ENCODE measurements at places on chromosomes 4 and X. TPM values are rescaled to one million over a fixed set of nuclear protein-coding genes. Genes with fewer than 3 reads are reported as not detected.
A peak's percentile ranks its signal among the peaks of the same experiment; 100 is the strongest.

DNA sequence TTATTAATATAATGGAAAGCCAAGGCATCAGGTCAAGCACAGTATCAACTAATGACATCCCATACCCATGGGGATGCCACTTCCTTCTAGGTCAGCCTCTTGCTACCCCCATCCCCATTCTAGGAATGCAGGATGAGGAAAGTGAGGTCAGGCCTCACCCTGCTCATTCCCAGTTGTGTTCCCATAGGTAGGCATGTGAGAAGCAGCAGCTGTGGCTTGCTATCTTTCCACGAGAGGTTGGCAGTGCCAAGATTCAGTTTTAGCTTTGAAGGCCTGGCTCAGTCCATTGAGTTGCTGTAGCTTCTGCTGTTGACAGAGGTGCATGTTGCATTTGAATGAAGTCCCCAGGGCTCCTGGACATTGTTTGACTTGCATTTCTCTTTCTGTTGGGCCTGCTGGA is 15.5 kb downstream of the LONRF3 start:
- no peak for DNase-seq
- no peak overlapping the region for H3K4me3 ChIP-seq
- H3K4me1 ChIP-seq: no peaks in the 10 kb centered on the region
- H3K36me3 ChIP-seq: no peaks in the 10 kb centered on the region

- H3K4me3 ChIP-seq: no peak overlapping the region
- DNase-seq: no peak
- H3K27me3 ChIP-seq: no peaks in the 10 kb centered on the region
- no peaks in the 10 kb centered on the region for H3K4me1 ChIP-seq
Measured at GRCh38 chrX:17922303-17922702, 61.2 kb upstream of the RAI2 start.

GRCh38 chr4:40256329-40256728 is 59.5 kb downstream of the RHOH start:
- no peak overlapping the region for H3K4me3 ChIP-seq
- no peaks in the 10 kb centered on the region for H3K27me3 ChIP-seq
- H3K27ac ChIP-seq: no peak overlapping the region
- H3K36me3 ChIP-seq: no peaks in the 10 kb centered on the region
- no peak for DNase-seq
- peaks cover 20% of the 10 kb centered on the region for H3K4me1 ChIP-seq

DNA sequence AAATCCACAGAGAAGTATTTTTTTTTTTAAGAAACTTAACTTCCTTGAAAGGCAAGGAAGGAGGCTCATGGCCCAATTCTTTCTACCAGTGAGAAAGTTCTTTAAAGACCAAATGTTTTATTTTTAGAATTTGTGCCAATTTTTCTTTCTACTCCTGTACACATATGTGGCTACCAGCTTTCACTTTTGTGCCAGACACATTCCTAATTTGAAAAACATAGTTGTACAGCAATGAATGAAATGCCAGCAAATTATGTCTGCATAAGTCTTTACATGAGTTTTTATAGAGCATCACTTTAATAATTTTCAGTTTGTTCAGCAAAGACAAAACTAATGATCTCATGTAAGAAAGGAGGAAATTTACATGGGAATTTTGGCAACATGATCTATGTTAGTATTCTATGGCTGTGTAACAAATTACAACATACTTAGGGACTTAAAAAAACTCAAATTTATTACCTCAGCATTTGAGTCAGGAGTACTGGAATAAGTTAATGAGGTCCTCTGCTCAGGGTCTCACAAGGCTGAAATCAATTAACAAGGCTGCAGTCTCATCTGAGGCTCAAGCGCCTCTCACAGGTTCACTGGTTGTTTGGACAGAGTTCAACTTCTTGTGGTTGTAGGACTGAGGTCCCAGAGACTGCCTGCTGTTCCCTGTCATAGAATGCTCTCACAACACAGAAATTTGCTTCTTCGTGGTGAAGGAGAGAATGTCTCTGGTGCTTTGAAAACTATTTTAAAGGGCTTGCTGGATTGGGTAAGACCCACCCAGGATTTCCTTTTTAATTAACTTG is 678.2 kb upstream of the FAM241A start:
- H3K27me3 ChIP-seq: no peaks in the 10 kb centered on the region
- no peaks in the 10 kb centered on the region for H3K36me3 ChIP-seq
- no peaks in the 10 kb centered on the region for H3K4me1 ChIP-seq
- no peak overlapping the region for H3K27ac ChIP-seq

DNA sequence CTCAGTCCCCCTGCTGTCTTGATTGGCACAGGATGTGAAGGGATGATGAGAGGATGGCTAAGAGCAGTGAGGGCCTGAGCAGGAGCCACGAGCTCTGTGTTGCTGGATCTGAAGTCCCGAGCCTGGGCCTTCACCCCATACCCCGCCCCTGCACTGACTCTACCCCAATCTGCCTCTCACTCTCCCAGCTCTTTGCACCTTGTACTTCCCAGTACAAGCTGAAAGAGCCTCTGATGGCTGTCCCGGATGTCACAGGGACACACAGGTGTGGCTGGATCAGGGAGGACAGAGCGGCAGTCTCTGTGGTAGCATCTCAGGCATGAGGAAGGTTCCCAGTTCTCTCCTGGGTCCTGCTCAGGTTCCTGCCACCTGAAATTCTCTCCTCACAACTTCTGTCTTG is 103.6 kb downstream of the CHIC2 start:
- H3K27me3 ChIP-seq: peaks cover 33% of the 10 kb centered on the region
- peaks cover 4% of the 10 kb centered on the region for H3K4me1 ChIP-seq
- no peak overlapping the region for H3K4me3 ChIP-seq
- no peak for DNase-seq

DNA sequence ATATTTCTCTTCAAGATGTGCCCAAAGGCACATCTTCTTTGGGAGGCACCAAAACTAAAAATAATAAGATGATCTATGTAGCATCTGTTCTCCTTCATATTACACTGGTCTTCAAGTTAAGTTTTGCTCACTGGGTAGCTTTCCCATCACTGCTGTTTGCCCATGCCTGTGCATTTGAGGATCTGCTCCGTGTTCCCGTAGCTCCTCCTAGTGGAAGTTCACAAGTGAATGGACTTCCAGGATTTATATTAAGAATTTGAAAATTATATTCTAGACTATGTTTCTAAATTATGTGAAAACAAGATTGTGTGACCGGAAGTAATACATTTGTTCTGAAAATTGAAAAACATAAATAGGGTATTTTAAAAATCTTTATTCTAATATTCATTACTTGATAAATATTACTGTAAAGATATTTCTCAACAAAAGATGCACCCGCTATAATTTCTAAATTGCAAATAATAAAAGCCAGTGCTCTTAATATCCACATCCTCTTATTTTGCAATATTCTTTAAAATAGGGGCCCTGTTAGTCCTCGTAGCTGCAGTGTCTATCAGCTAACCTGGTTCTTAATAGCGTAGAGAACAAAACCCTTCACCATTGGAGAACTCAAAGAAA is 147.7 kb downstream of the RBM46 start:
- H3K27ac ChIP-seq: no peak overlapping the region
- peak; percentile 27 for DNase-seq
- no peaks in the 10 kb centered on the region for H3K27me3 ChIP-seq
- H3K4me3 ChIP-seq: no peak overlapping the region
- no peaks in the 10 kb centered on the region for H3K4me1 ChIP-seq

DNA sequence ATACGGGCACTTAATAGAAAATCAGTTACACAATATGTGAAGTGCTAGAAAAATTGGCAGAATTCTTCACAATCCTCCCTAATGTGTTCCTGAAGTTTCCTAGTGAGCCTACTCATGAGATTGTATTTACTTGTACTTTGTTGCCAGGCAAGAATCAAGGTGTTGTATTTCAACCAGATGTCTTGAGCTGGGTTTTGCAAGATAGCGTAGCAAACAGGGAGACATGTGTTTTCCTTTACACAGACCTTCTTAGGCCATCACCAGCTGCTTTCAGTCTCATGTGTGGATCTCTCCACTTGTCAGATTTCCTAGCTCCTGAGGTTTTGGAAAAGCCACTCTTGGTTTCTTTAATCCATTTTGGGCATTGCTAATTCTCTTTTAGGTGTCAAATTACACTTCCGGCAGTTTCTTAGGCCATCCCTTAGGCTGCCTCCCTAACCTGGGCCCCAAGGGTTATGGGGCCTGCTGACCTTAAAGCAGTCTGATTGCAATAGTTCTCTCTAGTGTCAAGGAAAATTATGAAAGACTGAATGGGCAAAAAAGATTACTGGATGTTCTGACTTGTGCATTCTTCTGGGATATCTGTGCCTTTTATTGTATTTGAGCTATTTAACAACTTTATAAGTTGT is 12.2 kb upstream of the EDA start:
- no peak for DNase-seq
- peaks cover 8% of the 10 kb centered on the region for H3K27me3 ChIP-seq
- H3K36me3 ChIP-seq: no peaks in the 10 kb centered on the region
- no peak overlapping the region for H3K27ac ChIP-seq

DNA sequence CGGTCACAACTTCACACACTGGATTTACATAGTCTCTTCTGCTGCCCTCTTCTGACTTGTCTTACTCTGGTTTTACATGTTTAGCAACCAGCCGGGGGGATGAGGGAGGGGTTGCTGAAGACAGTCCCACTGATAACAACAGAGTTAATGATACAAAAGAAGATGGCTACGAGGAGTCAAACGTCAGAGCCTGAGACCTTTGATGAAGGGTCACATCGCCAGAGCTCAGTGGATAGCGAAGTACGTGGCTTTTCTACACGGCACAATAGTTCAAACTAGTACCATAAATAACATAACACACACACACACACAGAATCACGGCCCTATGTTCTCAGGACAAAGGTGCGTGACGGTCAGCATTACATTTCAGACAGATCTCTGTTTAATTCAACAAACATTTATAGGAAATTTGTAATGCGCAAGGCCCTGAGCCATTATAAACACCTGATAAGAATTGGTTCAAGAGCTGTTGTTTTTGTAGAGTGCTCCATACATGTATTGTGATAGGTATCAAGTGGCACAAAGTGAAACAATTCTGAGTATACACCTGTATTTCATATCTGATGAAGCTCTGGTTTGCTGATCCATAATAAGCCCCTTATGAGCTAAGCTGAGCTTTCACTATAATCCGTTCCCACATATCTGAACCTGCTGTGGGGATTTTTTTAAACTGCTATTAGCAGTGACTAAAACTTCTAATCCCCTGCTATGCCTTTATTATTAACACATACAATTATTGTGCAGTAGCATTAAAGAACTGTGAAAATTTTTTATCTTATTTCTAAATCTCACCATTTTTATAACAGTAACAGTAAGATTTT is 100.0 kb downstream of the NR3C2 start:
- H3K27me3 ChIP-seq: no peaks in the 10 kb centered on the region
- no peak for DNase-seq
- no peak overlapping the region for H3K4me3 ChIP-seq
- H3K27ac ChIP-seq: no peak overlapping the region
- no peaks in the 10 kb centered on the region for H3K4me1 ChIP-seq

DNA sequence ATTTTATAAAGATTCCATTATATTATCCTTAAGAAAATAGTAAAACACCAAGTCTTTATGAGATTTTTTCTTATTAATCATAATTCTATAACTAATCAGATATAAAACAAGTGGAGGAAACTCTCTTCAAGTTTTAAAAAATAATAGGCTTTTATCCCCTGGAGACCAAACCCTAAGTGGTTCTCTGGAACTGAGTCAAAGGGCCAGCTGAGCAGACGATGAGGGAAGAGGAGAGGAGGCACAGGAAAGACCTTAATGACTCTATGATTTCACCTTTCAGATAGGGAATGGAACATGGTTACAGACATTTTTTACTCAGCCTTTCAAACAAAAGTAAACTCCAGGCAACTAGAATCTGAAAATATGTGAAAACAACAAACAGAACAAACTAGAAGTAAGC is 201.8 kb downstream of the SLC39A8 start:
- H3K36me3 ChIP-seq: no peaks in the 10 kb centered on the region
- no peak overlapping the region for H3K27ac ChIP-seq
- no peaks in the 10 kb centered on the region for H3K4me1 ChIP-seq
- H3K4me3 ChIP-seq: no peak overlapping the region
- DNase-seq: peak; percentile 31
- no peaks in the 10 kb centered on the region for H3K27me3 ChIP-seq

DNA sequence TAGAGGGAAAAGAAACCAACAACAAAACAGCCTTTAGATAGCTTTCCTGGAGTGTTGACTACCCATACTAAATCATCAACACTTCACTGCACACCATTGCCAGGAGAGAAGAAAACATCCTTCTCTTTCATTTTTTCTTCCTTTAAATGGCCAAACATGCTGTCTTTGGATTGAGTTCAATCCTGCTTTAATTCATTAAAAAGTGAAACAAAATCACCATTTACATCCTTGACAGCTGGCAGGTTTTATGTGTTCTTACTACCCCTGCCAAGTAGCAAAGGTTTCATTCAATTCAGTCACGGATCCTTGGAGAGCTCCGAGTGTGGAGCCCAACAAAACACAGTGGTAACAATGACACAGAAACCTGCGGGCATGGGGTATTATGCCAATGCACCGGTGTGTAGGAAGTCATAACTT is 568.3 kb downstream of the ANKRD50 start:
- DNase-seq: peak; percentile 26
- H3K27ac ChIP-seq: no peak overlapping the region
- no peaks in the 10 kb centered on the region for H3K27me3 ChIP-seq
- no peaks in the 10 kb centered on the region for H3K36me3 ChIP-seq
- no peak overlapping the region for H3K4me3 ChIP-seq
- no peaks in the 10 kb centered on the region for H3K4me1 ChIP-seq

- no peak for DNase-seq
- H3K4me3 ChIP-seq: no peak overlapping the region
- H3K27me3 ChIP-seq: no peaks in the 10 kb centered on the region
Measured at GRCh38 chr4:122796801-122797404, 29.7 kb upstream of the FGF2 start.

DNA sequence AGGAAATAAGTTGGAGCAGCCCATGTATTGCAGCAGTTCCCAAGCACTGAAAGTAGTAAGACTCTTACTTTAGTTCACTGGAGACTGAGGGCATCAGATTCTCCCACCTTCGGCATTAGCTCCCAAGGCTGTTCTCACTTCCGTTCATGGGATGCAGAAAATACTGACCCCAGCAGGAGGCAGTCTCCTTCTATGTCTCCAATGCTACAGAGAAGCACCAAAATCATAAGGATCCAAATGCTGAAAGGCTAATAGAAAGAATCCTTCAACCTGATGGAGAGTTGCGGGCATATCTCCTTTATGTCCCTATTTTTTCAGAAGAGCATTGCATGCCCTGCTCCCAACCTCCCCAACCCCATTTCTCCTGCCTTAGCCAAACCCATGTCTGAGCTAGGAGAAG is 32.4 kb downstream of the ADH7 start:
- H3K27ac ChIP-seq: no peak overlapping the region
- no peaks in the 10 kb centered on the region for H3K4me1 ChIP-seq
- no peak overlapping the region for H3K4me3 ChIP-seq
- H3K36me3 ChIP-seq: no peaks in the 10 kb centered on the region

DNA sequence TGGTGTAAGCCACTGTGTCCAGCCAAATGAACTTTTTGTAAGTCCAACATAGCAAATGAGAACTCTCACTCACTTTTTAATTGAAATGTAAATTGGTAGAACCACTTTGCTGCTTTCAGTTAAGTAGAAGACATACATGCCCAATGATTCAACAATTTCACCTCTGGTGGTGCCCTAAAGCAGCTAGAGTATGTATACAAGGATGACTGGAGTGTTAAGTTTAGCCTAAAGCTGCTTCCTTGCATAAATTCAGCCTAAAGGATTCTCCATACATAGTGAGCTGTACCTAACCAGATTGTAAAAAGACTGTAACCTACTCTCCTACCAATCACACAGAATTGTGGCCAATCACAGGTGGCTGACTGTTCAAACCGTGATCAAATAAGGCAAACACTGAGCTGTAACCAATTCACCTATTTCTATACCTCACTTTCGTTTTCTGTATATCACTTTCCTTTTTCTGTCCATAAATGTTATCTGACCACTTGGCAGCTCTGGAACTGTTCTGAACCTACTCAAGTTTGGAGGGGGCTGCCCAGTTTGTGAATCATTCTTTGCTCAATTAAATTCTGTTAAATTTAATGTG is 39.9 kb downstream of the PDS5A start:
- no peak overlapping the region for H3K4me3 ChIP-seq
- H3K27ac ChIP-seq: no peak overlapping the region
- no peaks in the 10 kb centered on the region for H3K36me3 ChIP-seq
- DNase-seq: no peak

FRAS1 gene
- 0.06 TPM for total RNA-seq

Measured in A673 (cell line).